Osteocyte (in vitro differentiated cells): ENCODE measurements at places on chromosomes 7 and 10. TPM values are rescaled to one million over a fixed set of nuclear protein-coding genes. Genes with fewer than 3 reads are reported as not detected.

DNA sequence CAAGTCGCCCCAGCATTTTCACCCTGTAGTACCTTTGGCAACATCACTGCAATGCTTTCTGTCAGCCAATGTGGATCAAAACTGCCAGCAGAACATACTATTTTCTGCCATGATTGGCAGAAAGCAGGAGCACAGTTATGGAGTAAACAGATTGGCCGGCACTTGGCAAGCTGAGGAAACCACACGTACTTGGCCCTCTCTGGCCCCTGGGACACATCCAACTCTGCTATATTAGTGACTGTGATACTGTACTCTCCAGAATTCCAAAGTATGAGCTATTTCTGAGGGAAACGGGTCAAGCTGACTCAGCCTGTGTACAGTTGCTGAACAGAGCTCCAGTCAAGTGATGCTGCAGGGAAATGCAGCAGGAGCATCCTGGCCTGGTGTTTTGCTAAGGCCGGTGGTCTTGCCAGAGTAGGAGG, 39.8 kb upstream of the LANCL2 start:
- no peaks in the 10 kb centered on the region for H3K4me1 ChIP-seq
- peaks cover 23% of the 10 kb centered on the region for H3K27me3 ChIP-seq
- H3K36me3 ChIP-seq: no peaks in the 10 kb centered on the region
- H3K27ac ChIP-seq: no peak overlapping the region
- DNase-seq: no peak

DNA sequence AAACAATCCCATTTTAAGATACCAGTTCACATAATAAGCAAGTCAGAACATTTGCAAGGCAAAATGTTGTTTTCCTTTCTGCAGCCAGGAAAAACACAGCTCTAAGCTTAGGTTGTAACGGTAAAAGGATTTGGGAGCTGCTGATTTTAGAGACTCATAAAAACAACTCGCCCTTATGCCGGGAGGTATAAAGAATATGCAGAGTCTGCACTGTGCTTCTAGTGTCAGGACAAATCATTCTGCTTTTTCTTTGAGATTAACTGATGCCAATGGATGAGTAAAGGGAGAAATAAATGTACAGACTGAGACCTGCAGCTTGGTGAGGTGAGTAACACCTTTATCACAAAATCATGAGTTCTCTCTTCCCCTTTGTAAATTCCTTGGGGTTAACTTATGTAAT, 2.0 kb upstream of the SFR1 start:
- H3K27ac ChIP-seq: peak overlapping the region; percentile 100
- H3K36me3 ChIP-seq: no peaks in the 10 kb centered on the region
- peaks cover 25% of the 10 kb centered on the region for H3K4me1 ChIP-seq
- no peaks in the 10 kb centered on the region for H3K27me3 ChIP-seq

- no peaks in the 10 kb centered on the region for H3K36me3 ChIP-seq
- peak overlapping the region; percentile 100 for H3K27ac ChIP-seq
- peaks cover 69% of the 10 kb centered on the region for H3K4me1 ChIP-seq
Measured at GRCh38 chr10:72323108-72323749, 31.5 kb downstream of the DNAJB12 start.

DNA sequence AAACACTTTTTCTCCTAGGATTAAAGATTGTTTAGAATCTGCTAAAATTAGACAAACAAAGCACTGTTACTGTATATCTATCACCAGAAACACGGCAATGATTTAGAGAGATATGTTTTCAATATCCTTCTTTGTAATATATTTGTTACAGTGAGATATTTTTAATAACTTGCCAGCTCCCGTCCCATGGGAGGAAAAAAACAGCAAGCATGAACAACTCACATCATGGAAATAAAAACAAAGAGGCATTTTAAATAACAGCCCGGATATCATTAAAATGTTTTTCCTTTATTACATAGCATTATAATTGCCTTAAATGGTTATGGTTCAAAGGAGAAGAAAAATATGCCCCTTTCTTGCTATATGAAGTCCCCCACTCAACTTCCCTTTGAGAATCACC, 272.1 kb downstream of the BMPER start:
- peaks cover 2% of the 10 kb centered on the region for H3K36me3 ChIP-seq
- DNase-seq: no peak
- H3K27me3 ChIP-seq: no peaks in the 10 kb centered on the region
- H3K4me3 ChIP-seq: no peak overlapping the region
- H3K27ac ChIP-seq: no peak overlapping the region

- DNase-seq: no peak
- no peaks in the 10 kb centered on the region for H3K36me3 ChIP-seq
- no peaks in the 10 kb centered on the region for H3K27me3 ChIP-seq
- no peak overlapping the region for H3K27ac ChIP-seq
- no peak overlapping the region for H3K4me3 ChIP-seq
- H3K4me1 ChIP-seq: no peaks in the 10 kb centered on the region
Measured at GRCh38 chr7:147774461-147774860, 816.1 kb upstream of the C7orf33 start.

GRCh38 chr10:17021656-17022465, 107.8 kb downstream of the CUBN start:
- DNase-seq: no peak
- peak overlapping the region; percentile 98 for H3K27ac ChIP-seq
- no peak overlapping the region for H3K4me3 ChIP-seq
- H3K36me3 ChIP-seq: no peaks in the 10 kb centered on the region
- H3K4me1 ChIP-seq: peaks cover 39% of the 10 kb centered on the region
- no peaks in the 10 kb centered on the region for H3K27me3 ChIP-seq

GRCh38 chr10:125911990-125912389, 15.6 kb downstream of the FANK1 start:
- no peak overlapping the region for H3K27ac ChIP-seq
- H3K4me3 ChIP-seq: no peak overlapping the region
- DNase-seq: no peak
- H3K27me3 ChIP-seq: peaks cover 8% of the 10 kb centered on the region

DNA sequence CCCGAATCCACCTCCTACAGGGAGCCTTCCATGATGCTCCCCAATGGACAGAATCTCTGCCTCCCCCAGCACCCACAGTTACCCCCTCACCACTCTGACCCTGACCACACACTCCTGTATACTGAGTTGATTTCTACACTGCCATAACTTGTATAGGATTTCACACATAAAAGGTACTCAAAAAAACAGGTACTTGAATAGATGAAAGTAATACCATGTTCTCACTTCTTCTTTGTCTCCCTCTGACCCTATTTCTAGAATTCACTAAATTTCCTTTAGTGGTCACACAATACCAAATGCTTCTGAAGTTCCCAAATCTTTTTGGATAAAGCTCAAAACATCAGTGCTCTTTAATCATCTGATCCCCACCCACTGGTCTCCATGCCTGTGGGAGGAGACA, 45.4 kb downstream of the HSPA12A start:
- H3K36me3 ChIP-seq: no peaks in the 10 kb centered on the region
- no peak overlapping the region for H3K27ac ChIP-seq
- H3K27me3 ChIP-seq: no peaks in the 10 kb centered on the region
- no peak overlapping the region for H3K4me3 ChIP-seq
- no peaks in the 10 kb centered on the region for H3K4me1 ChIP-seq
- DNase-seq: no peak

- peaks cover 5% of the 10 kb centered on the region for H3K4me1 ChIP-seq
- DNase-seq: no peak
- H3K4me3 ChIP-seq: no peak overlapping the region
- no peaks in the 10 kb centered on the region for H3K36me3 ChIP-seq
- H3K27ac ChIP-seq: no peak overlapping the region
Measured at GRCh38 chr7:7510794-7511193, 24.9 kb downstream of the COL28A1 start.

GRCh38 chr10:8206882-8207281, 152.4 kb downstream of the GATA3 start:
- no peak for DNase-seq
- no peaks in the 10 kb centered on the region for H3K36me3 ChIP-seq
- H3K27me3 ChIP-seq: no peaks in the 10 kb centered on the region
- H3K27ac ChIP-seq: no peak overlapping the region
- no peak overlapping the region for H3K4me3 ChIP-seq

DNA sequence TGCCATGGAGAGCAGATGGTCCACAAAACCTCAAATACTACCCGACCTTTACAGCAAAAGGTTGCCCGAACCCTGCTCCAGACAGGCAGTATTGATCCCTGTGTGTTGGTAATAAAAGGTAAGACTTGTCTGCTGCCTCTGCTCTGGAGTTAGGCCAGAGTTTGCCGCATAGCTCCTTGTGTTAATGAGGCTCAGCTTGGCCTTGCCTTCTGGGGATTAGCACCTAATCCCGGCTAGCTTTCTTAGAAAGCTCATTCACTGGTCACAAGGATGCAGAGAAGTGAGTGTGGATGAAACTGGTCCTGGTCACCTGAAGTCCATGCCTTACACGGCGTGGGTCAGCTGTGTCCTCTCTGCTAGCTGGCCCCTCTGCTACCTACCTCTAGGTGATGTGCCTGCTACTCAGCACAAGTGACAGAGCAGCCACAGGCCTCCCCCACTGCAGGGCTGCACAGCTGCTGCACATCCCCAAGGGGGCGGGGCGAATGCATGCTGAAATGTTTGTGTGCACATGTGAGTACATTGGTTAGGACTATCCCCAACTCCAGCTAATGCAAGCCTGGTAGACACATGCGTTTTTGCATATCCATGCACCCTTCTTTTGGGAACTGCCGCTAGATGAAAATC, 31.7 kb upstream of the SYPL1 start:
- no peak for DNase-seq
- no peaks in the 10 kb centered on the region for H3K36me3 ChIP-seq
- H3K4me1 ChIP-seq: peaks cover 9% of the 10 kb centered on the region
- H3K27me3 ChIP-seq: peaks cover 24% of the 10 kb centered on the region
- H3K27ac ChIP-seq: no peak overlapping the region
- H3K4me3 ChIP-seq: no peak overlapping the region

Gene GLI3
- 57.0 and 57.9 TPM in 2 replicates for total RNA-seq
